Effector memory CD8-positive, alpha-beta T cell (primary cell): ENCODE measurements at places on chromosomes 11 and 22.
A peak's percentile ranks its signal among the peaks of the same experiment; 100 is the strongest.

DNA sequence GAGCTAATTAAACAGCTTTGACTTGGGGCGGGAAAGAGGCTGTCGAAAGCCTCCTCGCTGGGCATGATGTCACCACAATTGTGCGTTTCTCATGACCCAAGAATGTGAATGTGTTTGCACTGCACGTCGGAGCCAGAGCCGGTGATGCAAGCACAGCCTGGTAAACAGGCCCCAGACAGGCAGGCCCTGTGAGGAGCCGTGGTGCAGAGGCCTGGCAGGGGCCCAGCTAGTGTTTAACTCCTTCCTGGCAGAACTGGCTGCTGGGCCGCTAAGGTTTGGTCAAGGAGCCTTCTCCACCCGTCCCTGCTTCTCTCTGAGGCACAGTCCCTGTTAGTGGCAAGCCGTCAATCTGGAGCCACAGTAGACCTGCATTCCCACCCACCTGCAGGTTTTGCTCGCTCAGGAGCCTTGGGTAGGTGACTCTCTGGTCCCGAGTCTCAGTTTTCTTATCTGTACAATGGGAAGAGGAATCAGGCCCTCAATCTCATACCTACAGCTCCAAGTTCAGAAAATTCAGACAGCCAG, 25.4 kb upstream of the SMTN start:
- H3K27me3 ChIP-seq: no peaks in the 10 kb centered on the region
- no peaks in the 10 kb centered on the region for H3K36me3 ChIP-seq
- H3K4me3 ChIP-seq: no peak overlapping the region
- no peak for DNase-seq

GRCh38 chr11:14644226-14645014, 816 bp downstream of the PDE3B start:
- DNase-seq: peak; percentile 43
- peaks cover 19% of the 10 kb centered on the region for H3K36me3 ChIP-seq
- H3K4me3 ChIP-seq: peak overlapping the region; percentile 97
- H3K4me1 ChIP-seq: peaks cover 28% of the 10 kb centered on the region
- H3K27me3 ChIP-seq: no peaks in the 10 kb centered on the region
- H3K27ac ChIP-seq: peak overlapping the region; percentile 89

DNA sequence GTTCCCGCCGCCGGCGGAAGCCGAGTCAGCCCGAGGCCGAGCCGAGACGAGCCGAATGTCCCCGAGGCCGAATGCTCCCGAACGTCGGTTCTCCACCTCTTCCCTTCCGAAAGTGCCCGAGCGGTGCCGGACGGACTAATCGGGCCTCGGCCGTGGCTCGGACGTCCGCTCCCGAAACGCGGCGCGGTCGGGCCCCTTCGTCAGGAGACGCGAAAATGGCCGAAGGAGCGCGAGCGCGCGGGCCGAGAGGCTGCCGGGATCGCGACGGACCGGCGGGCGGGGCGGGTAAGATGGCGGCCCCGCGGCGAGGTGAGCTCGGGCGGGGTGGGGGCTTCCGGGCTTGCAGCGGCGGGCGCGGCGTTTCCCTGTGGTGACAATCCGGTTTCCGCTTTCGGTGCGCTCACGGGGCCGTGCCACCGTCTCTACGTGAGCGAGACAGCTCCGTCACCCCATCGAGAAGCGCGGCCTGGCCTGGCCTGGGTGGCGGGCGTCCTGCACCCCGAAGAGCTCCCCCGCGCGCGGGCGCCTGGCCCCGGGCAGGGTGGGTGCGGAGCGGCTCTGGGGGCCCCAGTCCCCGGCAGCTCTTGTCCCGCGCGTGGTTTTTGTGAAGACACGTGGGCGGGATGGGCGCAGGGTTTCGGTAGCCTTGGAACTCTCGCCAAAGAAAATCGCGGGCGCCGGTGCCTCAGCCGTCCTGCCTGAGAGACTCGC, at the start of gene TMEM80:
Gene TMEM80 (plus strand): TSS at position 279 of the 711 bp plus-strand sequence. CDS start 12 bp downstream, at position 291.
- H3K27me3 ChIP-seq: no peaks in the 10 kb centered on the region
- peaks cover 23% of the 10 kb centered on the region for H3K36me3 ChIP-seq
- H3K4me1 ChIP-seq: peaks cover 29% of the 10 kb centered on the region
- H3K4me3 ChIP-seq: peak within 1 kb of the TSS; percentile 86
- H3K27ac ChIP-seq: peak within 1 kb of the TSS; percentile 93

- H3K4me3 ChIP-seq: no peak overlapping the region
- H3K36me3 ChIP-seq: no peaks in the 10 kb centered on the region
- H3K27me3 ChIP-seq: no peaks in the 10 kb centered on the region
- H3K27ac ChIP-seq: no peak overlapping the region
Observed at GRCh38 chr11:25536289-25536688, 795.6 kb upstream of the ANO3 start.

- no peak for DNase-seq
- no peak overlapping the region for H3K4me3 ChIP-seq
- no peak overlapping the region for H3K27ac ChIP-seq
- H3K27me3 ChIP-seq: no peaks in the 10 kb centered on the region
- H3K4me1 ChIP-seq: no peaks in the 10 kb centered on the region
Observed at GRCh38 chr11:9771071-9771511, 107.2 kb downstream of the SWAP70 start.

DNA sequence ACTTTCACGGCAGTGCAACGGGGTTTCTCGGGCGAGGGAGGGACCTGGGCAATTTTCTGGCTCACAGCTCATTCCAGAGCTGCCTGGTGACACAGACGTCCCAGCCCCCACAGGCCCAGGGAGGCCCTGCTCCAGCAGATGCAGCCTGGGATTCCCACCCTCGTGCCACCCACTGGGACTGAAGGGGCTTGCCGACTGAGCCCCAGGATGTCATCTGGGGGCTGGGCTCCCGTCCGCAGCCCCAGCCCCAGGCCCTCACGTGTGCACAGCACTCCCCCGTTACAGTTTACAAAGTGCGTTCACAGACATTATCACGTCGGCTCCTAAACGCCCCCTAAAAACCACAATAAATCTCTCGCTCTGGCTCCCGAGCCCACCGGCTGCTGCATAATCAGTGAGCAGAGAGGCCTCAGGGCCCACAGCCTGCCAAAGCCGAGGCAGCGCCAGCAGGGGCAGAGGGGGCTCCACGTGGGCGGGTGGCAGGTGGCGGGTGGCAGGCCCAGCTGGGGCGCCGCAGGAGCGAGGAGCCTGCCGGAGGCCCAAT, 76.9 kb upstream of the TCF20 start:
- no peaks in the 10 kb centered on the region for H3K36me3 ChIP-seq
- no peaks in the 10 kb centered on the region for H3K4me1 ChIP-seq
- no peak overlapping the region for H3K4me3 ChIP-seq
- no peak for DNase-seq

DNA sequence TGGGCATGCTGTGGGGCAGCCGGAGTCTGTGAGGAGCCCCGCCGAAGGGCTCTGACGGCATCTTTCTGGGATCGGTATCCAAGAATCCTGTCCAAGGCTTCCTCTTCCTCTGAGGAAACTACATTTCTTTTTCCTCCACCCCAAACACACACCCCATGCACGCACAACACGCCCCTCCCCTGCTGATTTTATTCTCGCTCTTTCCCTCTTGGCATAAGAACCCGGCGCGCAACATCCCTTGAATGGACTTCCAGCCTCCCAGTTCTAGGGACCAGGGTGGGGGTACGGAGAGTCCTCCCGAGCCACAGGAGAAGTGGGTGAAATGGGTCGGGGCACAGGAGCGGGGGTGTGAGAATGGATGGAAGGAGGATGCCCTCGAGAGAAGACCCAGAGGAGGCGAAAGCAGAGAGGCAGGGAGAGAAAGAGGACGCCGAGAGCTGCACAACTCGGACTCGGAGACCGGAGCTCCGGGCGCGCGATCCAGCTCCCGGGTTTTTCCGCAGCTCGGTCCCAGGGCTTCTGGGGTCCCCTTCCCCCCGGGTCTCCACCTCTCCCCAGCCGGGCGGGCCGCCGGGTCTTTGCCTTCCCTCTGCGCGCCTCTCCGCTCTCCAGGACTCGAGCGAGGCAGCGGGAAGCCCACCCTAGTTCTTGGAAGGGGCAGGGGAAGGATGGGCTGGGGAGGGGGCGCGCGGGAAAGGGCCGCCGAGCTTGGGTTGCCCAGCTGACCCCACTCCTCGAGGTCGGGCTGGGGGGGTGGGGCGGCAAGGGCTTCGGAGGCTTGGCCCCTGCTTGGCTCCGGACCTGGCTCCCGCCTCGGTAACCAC, 1.5 kb upstream of the LARGE1 start:
- H3K27me3 ChIP-seq: peaks cover 50% of the 10 kb centered on the region
- no peaks in the 10 kb centered on the region for H3K4me1 ChIP-seq
- no peak overlapping the region for H3K27ac ChIP-seq
- H3K36me3 ChIP-seq: no peaks in the 10 kb centered on the region
- peak overlapping the region; percentile 48 for H3K4me3 ChIP-seq

GRCh38 chr11:10823152-10823579, 14.4 kb upstream of the EIF4G2 start:
- DNase-seq: no peak
- H3K27me3 ChIP-seq: no peaks in the 10 kb centered on the region
- no peaks in the 10 kb centered on the region for H3K4me1 ChIP-seq
- H3K4me3 ChIP-seq: no peak overlapping the region
- no peaks in the 10 kb centered on the region for H3K36me3 ChIP-seq

DNA sequence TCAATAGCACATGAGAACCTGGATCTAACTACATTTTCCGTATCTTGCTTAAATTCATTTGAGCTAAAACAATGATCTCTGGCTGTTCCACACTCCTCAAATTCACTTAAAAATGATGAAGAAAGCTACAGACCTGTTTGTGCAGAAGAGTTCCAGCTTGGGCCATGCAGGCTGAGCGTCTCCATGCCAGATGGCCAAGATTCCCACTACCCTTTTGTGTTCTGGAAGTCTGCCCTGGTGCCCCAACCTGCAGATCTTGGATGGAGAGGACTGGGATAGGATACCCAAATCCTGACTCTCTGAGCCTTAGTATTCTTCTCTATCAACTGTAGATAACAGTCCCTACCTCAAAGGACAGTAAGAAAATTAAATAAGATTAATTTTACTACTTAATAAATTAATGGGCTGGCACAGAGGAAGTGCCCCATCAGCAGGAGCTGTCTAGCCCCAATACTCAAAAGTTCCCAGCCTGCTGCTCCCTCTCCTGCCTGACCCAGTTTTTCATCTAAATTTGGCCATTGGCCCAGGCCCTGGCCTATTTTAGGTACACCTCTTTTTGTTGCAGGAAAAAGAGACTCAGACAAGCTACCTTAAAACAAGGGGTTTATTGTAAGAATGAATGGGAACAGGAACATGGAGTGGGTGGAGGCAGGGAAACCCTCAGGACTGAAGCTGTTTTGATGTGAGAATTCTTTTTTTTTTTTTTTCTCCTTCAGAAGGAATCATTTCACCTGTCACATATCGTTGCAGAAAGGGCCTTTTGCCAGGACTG, 81.4 kb upstream of the GRK3 start:
- H3K4me3 ChIP-seq: no peak overlapping the region
- H3K27ac ChIP-seq: peak overlapping the region; percentile 20
- no peaks in the 10 kb centered on the region for H3K36me3 ChIP-seq
- no peaks in the 10 kb centered on the region for H3K4me1 ChIP-seq

- no peaks in the 10 kb centered on the region for H3K27me3 ChIP-seq
- no peaks in the 10 kb centered on the region for H3K36me3 ChIP-seq
- no peaks in the 10 kb centered on the region for H3K4me1 ChIP-seq
Observed at GRCh38 chr11:86735451-86736290, 63.3 kb upstream of the ME3 start.

- H3K4me1 ChIP-seq: no peaks in the 10 kb centered on the region
- no peak overlapping the region for H3K27ac ChIP-seq
- no peak for DNase-seq
- no peaks in the 10 kb centered on the region for H3K27me3 ChIP-seq
- H3K36me3 ChIP-seq: peaks cover 8% of the 10 kb centered on the region
Observed at GRCh38 chr11:57303990-57304579, 20.7 kb downstream of the TNKS1BP1 start.

GRCh38 chr11:35338921-35339320, 80.4 kb downstream of the SLC1A2 start:
- H3K27ac ChIP-seq: no peak overlapping the region
- H3K4me1 ChIP-seq: peaks cover 17% of the 10 kb centered on the region
- H3K36me3 ChIP-seq: peaks cover 6% of the 10 kb centered on the region
- DNase-seq: no peak
- H3K4me3 ChIP-seq: no peak overlapping the region

DNA sequence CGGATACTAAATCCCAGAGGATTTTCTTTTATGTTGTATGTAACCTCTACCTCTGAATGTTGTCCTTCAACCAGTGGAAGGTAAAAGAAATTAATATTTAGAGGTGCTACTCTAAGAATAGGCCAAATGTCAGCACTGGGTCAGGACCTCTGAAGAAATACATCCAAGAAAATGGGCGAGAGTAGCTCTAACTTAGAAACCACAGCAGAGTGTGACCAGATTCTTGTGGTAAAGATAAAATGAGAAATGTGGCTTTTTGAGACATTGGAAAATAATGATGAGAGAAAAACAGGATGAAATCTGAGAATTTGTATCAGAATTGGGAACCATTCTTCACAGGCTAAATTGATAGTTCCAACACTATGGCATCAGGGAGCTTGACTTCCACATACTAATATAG, 63.5 kb downstream of the CSTPP1 start:
- no peaks in the 10 kb centered on the region for H3K27me3 ChIP-seq
- peaks cover 3% of the 10 kb centered on the region for H3K36me3 ChIP-seq
- no peaks in the 10 kb centered on the region for H3K4me1 ChIP-seq
- no peak overlapping the region for H3K4me3 ChIP-seq
- DNase-seq: no peak

GRCh38 chr22:42881982-42882656, 25.0 kb upstream of the ARFGAP3 start:
- no peaks in the 10 kb centered on the region for H3K4me1 ChIP-seq
- no peaks in the 10 kb centered on the region for H3K27me3 ChIP-seq
- H3K4me3 ChIP-seq: no peak overlapping the region

GRCh38 chr22:48227341-48228018, 1465.0 kb downstream of the TBC1D22A start:
- H3K27ac ChIP-seq: no peak overlapping the region
- DNase-seq: no peak
- H3K4me3 ChIP-seq: no peak overlapping the region
- no peaks in the 10 kb centered on the region for H3K4me1 ChIP-seq
- peaks cover 2% of the 10 kb centered on the region for H3K36me3 ChIP-seq
- H3K27me3 ChIP-seq: peaks cover 66% of the 10 kb centered on the region

DNA sequence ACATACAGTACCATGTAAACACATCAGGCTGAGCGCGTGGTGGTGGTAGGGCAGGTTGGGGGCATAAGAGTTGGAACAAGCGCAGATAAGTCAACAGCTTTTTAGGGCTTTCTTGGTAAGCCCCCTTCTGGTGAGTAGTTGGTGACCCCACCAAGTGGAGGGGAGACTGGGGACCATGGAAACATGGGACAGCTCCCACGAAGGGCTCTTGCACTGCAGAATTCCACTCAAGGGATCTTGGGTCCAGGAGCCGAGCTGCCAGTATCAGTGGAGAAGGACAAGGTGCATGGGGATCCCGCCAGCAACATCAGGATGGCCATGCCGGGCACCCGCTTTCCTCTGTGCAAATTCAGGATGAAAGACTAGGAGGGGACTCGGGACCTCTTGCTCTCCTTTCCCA, 6.2 kb upstream of the APOA1 start:
- peaks cover 50% of the 10 kb centered on the region for H3K36me3 ChIP-seq
- H3K27me3 ChIP-seq: no peaks in the 10 kb centered on the region

DNA sequence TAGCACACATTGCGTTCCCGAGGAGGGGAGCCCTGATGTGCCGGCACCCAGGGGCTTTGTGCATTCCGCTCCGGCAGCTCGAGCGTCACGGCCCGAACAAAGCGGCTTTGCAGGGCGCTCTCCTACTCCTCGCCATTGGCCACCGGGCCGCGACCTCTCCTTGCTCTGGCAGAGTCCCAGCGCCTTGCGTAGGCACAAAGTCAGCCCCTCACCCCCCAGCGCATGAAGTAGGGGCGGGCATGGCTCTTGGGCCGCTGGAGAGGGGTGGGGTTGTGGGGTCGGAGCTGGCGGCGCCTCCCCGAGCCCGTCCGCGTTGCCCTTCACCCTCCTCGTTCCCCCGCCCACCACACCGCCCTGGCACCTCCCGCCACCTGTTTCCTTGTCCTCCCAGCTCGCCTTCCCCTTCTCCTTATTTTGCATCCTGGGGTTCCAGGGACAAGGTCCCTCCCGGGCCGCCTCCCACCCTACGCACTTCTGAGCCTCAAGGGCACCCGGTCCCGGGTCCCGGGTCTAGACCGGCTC, 753 bp upstream of the PPARA start:
- peak overlapping the region; percentile 87 for H3K27ac ChIP-seq
- peaks cover 19% of the 10 kb centered on the region for H3K4me1 ChIP-seq
- H3K27me3 ChIP-seq: no peaks in the 10 kb centered on the region
- peaks cover 15% of the 10 kb centered on the region for H3K36me3 ChIP-seq
